CD14-positive monocyte (primary cell): ENCODE measurements at places on chromosomes 11 and 22. TPM values are rescaled to one million over a fixed set of nuclear protein-coding genes. Genes with fewer than 3 reads are reported as not detected.

Gene CDC42EP2
- 10.1 TPM for polyA plus RNA-seq

Gene MAPK12
- 3.2 TPM in 2 replicates for polyA plus RNA-seq

Gene NCAM1
- 0.36 and 0.69 TPM in 2 replicates for polyA plus RNA-seq

GRCh38 chr22:21068681-21069276, 23.0 kb downstream of the LRRC74B start:
- no peaks in the 10 kb centered on the region for H3K27me3 ChIP-seq
- H3K27ac ChIP-seq, result no peak overlapping the region
- H3K36me3 ChIP-seq, result no peaks in the 10 kb centered on the region
- H3K4me3 ChIP-seq, result no peak overlapping the region
- DNase-seq, result no peak

DNA sequence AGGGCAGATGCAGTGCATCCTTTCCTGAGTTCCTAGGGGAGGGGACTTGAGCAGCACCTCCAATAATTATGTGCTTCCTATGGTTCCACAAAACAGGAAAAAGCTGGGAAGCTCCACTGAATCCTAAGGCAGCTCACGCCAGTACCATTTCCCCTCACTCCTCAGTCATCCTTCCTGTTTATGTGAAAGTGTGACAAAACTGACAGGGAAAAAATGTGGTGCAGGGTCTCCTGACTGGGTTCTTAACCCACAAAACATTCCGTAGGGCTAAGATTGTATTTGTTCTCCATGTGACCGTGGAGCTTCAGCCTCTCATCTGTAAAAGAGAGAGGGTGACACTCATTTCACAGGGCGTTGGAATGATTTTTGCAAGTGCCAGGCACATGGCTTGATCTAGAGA, 12.2 kb upstream of the LYVE1 start:
- H3K27ac ChIP-seq, result peak overlapping the region; percentile 60
- H3K4me1 ChIP-seq, result peaks cover 59% of the 10 kb centered on the region
- DNase-seq, result peak; percentile 22
- peaks cover 6% of the 10 kb centered on the region for H3K36me3 ChIP-seq

DNA sequence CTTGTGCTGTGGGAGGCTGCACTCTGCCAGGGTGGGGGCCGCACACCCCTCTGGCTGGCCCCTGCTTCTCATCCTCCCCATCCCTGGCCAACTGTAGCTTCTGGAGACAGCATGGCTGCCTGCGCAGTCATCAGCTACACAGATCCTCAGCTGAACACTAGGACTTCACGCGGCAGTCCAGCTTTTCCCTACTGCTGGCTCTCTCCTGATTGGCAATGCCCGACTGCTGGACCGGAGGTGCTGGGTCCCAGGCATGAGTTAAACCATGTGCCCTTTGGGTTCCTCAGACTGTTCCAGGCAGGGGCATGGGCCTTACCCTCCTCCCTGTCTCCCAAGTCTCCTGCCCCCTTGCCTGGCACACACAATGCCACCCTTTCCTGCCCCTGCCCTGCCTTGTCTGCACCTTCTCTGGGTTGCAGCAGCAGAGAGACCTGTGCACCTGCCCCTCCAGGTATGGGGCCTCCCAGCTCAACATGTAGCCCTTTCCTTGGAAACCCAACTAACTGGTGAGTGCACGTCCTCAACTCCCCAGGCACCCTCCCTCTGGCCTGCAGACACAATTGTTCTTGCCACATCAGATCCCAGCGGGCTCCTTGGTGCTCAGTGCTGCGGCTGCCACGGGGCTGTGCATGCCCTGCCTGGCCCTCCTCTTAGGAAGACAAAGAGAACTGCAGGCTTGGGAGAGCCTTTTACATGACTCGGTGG, 1039.2 kb downstream of the TBC1D22A start:
- H3K27me3 ChIP-seq, result no peaks in the 10 kb centered on the region
- H3K4me3 ChIP-seq, result no peak overlapping the region
- H3K27ac ChIP-seq, result no peak overlapping the region

DNA sequence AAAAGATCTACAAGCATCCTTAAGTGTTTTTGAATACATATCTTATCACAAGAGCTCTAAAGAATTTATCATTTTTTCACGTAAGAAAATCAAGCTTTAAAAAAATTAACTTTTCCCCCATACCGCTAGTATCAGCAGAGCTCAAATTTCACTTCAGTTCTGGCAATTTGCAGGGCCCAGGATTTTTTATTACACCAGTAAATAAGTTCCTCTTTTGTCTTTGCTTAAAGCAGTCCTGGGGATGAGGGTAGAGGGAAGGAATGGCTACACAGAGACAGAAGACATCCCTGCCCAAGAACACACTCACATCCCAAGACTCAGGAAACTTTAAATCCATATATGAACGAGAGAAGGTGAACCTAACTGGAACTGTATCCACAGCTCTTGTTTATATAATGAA, 22.6 kb upstream of the SORL1 start:
- no peak overlapping the region for H3K4me3 ChIP-seq
- DNase-seq, result peak; percentile 51
- H3K27me3 ChIP-seq, result no peaks in the 10 kb centered on the region
- H3K4me1 ChIP-seq, result peaks cover 37% of the 10 kb centered on the region
- no peak overlapping the region for H3K27ac ChIP-seq
- H3K36me3 ChIP-seq, result no peaks in the 10 kb centered on the region

DNA sequence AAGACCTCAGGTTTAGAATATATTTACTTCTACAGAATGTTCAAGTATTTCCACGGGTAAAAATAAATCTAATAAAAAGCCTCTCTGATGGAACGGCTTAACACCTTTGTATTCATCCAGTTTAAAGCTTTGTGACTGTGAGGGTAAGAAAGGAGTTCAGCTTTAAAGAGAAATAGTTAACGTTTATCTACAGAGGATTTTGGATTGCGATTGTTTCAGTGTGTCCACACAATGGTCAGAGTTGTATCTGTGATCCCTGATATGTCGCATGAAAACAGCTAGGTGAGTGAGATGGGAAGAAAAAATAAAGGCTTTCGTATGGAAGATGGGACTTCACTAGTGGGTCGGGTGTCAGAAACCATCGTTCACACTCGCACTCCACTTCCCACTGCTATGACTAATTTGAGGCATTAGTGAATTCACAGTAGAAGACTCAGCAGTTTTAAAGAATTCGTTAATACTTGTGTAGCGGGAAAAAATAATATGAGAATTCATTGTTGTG, 1.6 kb downstream of the APLP2 start:
- H3K36me3 ChIP-seq, result no peaks in the 10 kb centered on the region
- peak overlapping the region; percentile 86 for H3K27ac ChIP-seq
- H3K4me3 ChIP-seq, result peak overlapping the region; percentile 80

DNA sequence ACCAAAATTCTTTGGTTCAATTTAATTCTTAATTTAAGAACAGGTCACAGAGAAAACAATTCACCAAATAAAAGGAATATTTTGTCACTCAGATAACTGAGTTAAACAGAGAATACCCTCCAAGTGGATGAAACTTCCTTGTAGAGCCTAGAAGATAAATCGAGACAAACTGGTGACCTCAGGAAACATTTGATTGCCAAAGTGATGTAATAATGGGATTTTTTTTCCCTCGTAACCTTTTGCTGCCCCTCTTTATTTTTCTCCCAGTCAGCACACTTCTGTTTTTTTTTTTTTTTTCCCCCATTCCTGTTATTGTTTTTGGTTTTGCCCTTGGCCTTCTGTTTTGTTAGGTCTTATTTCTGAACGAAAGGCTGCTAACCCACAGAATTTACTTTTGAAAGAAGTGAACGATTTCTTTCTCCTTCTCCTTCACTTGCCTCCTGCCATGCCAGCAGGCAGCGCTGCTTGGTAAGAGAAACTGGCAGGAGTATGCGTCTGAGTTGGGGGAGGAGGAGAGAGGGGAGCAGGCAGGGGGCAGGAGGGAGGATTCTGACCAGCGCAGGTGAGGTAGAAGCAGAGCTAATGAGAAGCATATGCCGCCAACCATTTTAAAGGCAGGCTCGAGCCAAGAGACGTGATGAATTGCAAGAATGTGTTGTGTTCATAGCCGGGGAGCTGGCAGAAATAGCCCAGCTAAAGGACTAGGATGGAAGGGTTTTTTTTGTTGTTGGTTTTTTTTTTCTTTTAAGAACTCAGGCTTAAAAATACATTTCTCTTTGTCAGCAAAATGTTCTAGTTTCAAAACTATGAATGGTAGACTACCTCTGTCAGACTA, 121.9 kb upstream of the MTMR2 start:
- no peak overlapping the region for H3K27ac ChIP-seq
- H3K4me1 ChIP-seq, result peaks cover 5% of the 10 kb centered on the region
- H3K4me3 ChIP-seq, result no peak overlapping the region
- no peak for DNase-seq
- H3K36me3 ChIP-seq, result no peaks in the 10 kb centered on the region

DNA sequence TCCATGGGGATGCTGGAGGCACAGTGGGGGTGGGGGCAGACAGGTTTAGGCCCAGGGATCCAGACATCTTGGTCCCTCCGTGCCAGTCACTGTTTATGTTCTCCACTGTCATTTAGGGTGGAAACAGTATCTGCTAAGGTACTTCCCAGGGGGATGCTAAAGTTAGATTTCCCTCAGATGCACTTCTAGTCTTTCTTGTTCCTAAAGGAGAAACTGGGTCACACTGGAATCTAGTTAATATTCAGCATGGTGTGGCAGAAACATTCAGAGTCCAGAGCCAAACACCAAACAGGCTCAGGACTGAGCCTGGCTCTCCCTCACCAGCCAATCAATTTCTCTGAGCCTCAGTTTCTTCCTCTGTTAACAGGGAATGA, 83.4 kb upstream of the PLET1 start:
- H3K4me1 ChIP-seq, result no peaks in the 10 kb centered on the region
- no peak overlapping the region for H3K4me3 ChIP-seq
- DNase-seq, result no peak
- H3K27ac ChIP-seq, result no peak overlapping the region
- H3K36me3 ChIP-seq, result no peaks in the 10 kb centered on the region

DNA sequence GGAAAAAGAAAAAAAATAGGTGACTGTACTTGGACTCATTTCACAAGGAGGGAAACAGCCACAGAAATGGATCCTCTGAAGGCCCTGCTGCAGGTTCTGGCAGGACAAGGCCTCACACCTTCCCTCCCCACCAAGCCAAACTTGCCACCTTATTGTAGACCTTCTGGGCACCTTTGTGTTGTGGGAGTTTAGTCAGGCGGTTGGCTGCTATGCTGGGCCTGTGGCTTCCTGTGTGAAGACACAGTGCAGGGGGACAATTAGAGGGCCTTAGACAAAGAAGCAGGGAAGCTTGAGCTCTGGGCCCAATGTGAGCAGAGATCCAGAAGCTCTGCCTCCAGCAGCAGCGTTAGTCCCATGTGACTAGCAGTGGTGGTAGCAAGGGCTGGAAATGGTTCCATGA, 4.2 kb downstream of the RAB1B start:
- peaks cover 21% of the 10 kb centered on the region for H3K4me1 ChIP-seq
- no peak for DNase-seq
- peaks cover 3% of the 10 kb centered on the region for H3K27me3 ChIP-seq
- no peak overlapping the region for H3K4me3 ChIP-seq
